ENCODE measurements at places on chromosomes 16 and 17.

DNA sequence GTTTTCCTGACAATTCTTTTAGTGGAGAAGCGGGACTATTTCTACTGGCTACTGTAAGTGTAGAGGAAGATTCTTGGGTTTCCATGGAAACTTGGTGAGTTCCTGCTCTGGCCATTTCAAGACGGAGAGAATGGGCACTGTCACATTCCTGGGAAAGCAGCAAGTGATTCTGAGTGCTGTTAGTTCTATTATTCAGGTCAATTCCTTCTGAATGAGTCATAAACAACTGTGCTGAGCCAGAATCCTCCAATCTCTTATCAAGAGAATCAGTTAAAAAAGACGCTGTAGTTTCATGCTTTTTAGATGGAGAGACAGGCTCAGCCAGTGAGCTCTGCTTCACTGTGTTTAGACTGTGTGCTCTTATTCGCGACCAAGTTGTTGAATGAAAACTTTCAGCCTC is 19.6 kb downstream of the AKAP10 start:
- no peak for DNase-seq

GRCh38 chr17:42804918-42805367 is 6.3 kb downstream of the CNTD1 start:
- no peak for DNase-seq

DNA sequence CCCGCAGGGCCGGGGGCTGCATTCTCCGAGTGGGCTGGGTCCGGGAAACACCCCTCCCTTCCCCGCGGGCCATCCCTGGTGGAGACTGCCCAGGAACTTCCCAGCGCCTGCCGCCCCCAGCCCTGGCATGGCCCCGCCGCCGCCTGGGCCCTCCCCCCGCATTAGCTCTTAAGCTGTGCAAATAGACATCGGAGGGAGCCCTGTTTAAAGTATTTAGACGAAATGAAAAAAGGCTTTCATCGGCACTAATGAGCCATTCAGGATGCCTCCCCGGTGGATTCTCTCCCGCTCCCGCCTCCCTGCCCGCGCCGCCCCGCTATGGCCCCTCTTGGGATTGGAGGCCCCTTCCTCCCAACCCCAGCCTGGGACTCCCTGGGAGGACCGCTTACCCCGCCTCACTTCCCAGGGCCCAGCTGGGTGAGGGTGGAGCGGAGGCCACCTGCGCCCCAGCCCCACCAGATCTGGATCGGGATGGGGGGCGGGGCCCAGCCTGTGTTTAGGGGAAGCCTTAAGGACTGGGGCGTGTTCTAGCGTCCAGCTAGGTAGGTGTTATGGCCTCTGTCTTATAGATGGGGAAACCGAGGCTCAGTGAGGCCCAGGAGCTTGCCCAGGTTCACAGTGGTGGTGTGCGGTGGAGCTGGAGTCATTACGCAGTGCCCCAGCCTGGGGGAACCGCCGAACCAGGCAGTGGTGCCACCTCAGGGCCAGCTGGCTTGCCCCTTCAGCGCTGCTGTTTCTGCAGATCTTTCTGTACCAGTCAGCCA is 19.7 kb downstream of the SEZ6 start:
- no peak for DNase-seq

DNA sequence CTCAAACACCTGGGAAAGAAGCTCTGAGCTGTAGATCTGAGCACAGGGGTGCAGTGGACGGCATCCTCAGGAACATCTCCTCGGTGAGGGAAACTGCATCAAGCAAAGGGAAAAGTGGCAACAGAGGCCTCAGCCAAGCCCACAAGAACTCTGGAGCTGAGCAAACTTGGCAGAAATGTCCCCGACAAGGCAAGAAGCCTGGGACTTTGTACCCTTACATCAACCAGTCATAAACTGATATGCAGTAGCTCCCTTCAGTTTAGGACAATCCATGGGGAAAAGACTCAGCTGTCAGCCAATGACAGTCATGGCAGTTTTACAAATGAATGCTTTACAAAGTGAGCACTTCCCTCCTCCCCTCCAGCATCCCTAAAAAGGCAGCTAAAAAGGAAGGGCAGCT is 210.0 kb upstream of the DYNLRB2 start:
- DNase-seq = no peak

- no peak for DNase-seq
Measured at GRCh38 chr17:48543107-48543853, 1.6 kb downstream of the HOXB2 start.

GRCh38 chr17:80732268-80732667 is 187.6 kb downstream of the RPTOR start:
- DNase-seq = no peak

DNA sequence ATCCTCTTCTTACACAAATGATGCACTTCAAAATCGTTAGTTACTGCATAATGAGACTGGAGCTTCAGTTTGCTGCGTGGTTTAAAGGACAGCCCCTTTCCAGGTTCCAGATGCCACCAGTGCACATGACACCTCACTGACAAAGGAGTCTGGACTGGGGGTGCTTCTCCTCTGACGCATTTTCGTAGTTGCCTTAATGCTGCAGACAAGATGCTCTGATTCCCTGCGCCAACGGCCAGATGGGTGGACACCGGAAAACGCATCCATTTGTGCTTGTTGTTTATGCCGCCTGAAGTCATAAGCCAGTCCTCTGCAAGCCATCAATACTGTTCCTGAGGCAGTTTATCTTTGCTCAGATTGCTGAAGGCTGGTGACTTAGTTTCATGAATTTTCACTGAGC is 16.0 kb downstream of the FBXO31 start:
- DNase-seq = no peak

DNA sequence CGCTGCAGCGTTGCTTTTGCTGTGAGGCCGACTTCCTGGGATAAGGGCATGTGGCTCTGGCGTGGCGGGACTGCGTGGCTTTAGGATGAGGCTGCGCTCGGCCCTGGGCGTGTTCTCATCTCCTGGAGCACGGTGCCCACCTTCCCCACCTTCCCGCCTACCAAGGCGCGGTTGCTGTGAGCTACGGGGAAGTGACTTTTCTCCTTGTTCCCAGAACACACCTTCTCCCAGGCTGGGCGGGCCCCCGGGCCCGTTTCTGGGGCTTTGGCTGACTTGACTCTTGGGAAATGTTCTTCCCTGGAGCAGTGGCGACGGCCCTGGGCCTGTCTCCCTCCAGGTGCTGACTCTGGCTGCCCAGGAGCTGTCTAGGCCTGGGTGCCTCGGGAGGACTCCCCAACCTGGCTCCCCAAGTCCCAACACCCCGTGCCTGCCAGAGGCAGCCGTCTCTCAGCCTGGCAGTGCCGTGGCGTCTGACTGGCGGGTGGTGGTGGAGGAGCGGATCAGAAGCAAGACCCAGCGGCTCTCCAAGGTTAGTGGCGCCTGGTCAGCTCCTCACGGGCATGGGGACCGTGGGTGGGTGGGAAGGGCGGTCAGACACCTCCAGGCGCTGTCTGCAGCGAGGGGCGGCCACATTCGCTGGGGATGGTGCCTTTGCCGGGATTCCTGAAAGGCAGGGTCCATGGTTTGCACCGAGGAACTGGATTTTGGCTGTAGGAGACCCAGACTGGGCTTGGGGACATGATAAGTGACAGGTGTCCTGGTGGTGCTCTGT is 12.1 kb downstream of the TELO2 start:
- no peak for DNase-seq

DNA sequence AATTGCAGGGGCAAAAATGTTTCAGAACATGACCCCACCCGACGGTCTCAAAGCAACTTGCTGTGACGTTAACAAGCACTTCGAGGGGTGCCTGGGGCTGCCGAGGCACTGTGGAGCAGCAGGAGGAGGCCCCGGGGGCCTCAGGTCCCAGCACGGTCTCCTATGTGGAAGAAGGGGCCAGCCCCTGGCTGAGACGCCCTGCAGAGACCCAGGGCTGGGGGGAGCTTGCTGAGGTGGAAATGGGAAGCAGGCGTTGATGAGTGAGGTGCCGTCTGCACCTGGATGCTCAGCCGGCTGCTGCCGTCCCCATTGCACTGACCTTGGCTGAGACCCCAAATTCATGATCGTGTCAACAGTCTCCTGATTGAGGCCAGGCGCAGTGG is 46.5 kb downstream of the NT5M start:
- no peak for DNase-seq

GRCh38 chr17:61591930-61592329 is 911 bp upstream of the NACA2 start:
- DNase-seq = no peak

- DNase-seq = no peak
Measured at GRCh38 chr16:30068750-30069610, 3.4 kb downstream of the ALDOA start.

DNA sequence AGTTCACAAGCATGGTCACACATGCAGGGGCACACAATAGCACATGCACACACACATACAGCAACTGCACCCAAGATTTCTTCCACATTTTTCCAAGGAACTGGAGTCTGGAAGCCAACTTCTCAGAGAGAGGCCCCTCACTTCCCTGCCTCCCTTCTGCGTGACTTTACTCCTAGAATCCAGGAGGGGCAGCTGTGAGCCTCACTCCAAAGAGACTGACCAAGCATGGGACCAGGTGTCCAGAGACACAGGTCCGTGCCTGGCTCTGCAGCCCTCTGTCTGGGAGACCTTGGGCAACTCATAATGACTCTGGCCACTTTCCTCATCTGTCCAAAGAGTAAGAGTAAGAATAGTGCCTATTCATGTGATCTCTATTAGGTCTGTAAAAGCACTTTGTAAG is 104.7 kb upstream of the TMEM132E start:
- DNase-seq = no peak

DNA sequence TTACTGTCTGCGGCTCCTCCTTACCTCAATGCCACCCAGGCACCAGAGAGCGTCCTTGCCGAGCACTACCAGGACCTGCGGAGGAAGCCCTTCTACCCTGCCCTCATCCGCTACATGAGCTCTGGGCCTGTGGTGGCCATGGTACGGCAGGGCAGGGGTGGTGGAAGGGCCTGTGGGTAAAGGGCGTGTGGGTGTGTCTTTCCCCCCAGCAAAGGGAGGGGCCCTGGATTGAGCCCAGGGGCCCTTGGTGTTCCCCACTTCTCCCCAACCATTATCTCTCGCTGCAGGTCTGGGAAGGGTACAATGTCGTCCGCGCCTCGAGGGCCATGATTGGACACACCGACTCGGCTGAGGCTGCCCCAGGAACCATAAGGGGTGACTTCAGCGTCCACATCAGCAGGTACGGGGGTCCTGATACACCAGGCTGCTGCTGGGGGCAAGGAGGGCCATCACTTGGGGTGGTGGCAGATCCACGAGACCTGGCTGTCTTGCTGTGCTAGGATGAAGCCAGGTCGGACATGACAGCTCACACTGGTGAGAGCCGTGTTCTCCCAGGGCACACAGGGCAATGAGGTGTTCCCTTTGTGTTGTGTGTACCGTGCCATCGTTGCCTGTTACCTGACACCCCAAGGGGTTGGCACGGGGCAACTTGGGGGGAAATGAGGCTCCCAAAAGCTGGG is 2.2 kb upstream of the DECR2 start:
- DNase-seq = no peak

DNA sequence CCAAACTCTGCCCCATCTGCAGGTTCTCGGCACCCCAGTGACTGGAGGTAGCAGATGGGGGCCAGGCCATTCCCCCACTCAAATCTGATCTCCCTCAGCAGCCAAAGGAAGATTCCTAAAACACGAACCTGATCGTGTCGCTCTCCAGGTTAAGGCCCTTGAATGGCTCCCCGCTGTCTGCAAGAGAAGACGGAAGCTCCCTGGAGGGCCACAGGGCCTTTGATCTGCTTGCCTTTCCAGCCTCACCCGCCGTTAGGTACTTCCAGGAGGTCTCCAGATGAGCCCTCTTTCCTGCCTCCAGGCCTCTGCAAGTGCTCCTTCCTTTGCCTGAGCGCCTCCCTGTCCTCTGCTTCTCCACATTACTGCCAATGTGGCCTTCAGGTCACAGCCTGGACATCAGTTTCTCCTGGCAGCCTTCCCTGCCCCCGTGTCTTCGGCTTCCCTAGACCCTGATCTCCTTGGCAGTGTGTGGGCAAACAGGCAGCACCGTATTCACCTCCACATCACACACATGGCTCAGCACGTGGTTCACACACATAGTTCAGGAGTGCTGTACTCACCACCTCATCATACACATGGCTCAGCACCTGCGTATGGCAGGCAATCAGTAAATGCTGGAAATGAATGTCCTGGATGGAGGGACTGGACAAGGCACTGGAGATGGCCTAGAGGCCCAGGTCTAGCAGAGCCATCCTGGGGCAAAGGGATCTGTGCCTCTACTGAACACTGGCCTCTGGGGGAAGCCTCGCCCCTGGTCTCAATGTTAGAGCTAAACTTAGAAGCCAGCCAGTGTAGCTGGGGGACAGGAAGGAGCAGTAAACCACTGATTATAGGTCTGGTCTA is 26.4 kb upstream of the MRPS23 start:
- DNase-seq = no peak

GRCh38 chr17:46742565-46743270 is 75.8 kb downstream of the WNT3 start:
- no peak for DNase-seq

DNA sequence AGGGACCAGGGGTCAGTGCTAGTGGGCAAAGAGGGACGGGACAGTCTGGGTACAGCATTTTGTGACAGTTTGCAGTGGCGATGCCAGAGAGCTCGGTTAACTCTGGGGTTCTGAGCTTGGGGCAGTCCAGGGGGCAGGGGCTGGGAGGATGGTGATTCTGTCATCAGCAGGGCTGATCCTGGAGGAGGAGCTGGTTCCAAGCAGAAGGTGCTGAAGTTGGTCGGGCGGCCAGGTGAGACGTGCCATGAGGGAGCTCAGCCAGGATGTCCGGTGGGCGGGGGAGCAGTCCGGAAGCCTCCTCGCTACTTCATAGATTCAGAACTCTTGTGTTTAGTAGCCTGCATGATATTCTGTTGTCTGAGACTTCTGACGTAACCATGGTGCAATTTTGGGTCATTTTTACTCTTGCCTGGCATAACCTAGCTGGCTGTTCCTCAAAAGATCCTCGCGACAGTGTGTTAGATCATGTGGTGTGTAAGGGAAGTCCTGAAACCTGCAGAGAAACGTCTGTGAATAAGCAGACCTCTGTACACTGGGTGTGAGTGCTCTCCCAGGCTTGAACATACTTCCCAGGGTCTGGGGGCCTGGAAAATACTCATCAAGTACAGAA is 122.0 kb downstream of the CLEC16A start:
- DNase-seq = no peak

DNA sequence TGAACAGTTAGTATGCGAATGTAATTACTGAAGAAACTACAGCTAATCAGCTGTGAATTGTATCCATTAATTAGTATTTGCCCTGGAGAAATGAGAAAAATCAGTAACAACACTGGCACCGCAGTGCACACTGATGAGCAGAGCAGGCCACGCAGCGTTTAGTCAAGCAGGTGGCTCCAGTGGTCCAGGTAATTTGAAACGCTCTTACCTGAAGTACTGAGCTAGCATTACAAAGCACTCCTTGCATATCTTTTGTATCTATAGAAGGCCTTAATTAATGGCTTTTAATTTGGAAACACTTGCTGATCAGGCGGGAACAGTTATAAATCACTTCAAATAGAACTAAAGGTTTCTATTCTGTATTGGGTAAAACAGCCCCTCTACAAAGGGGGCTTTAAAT is 76.4 kb downstream of the TOX3 start:
- DNase-seq = no peak

- DNase-seq = no peak
Measured at GRCh38 chr17:64635647-64636305, 26.3 kb downstream of the SMURF2 start.
